ENCODE measurements at places on chromosomes 1 and 21. TPM values are rescaled to one million over a fixed set of nuclear protein-coding genes. Genes with fewer than 3 reads are reported as not detected.

FCRL2 gene
- total RNA-seq = not detected

KANK4 gene
- total RNA-seq = under 0.01 TPM

SMCP gene
- not detected for total RNA-seq

CDC42 gene
- total RNA-seq = 432 TPM

CFHR5 gene
- not detected for total RNA-seq

TTLL7 gene
- 15.3 TPM for total RNA-seq

IGSF21 gene
- not detected for total RNA-seq

APOBEC4 gene
- under 0.01 TPM for total RNA-seq

LCE1F gene
- not detected for total RNA-seq

AKNAD1 gene
- total RNA-seq = not detected

GPATCH3 gene
- total RNA-seq = 10.3 TPM

SPRR2G gene
- not detected for total RNA-seq

CFHR3 gene
- total RNA-seq = not detected

SLC6A9 gene
- total RNA-seq = 18.5 TPM

DTL gene
- 2.9 TPM for total RNA-seq

ETNK2 gene
- total RNA-seq = 0.72 TPM

TRNP1 gene
- 6.5 TPM for total RNA-seq

EXOC8 gene
- total RNA-seq = 16.3 TPM

COL11A1 gene
- total RNA-seq = 158 TPM

RGS8 gene
- total RNA-seq = not detected

WNT4 gene
- not detected for total RNA-seq

OR2T33 gene
- total RNA-seq = not detected

CHAF1B gene
- total RNA-seq = 2.4 TPM

TMCC2 gene
- 2.9 TPM for total RNA-seq

CSF1 gene
- 38.0 TPM for total RNA-seq

TNNT2 gene
- total RNA-seq = not detected

TMEM222 gene
- total RNA-seq = 23.9 TPM

SLC1A7 gene
- total RNA-seq = under 0.01 TPM

KCNK1 gene
- 4.7 TPM for total RNA-seq

SNX7 gene
- total RNA-seq = 78.9 TPM

INKA2 gene
- 3.6 TPM for total RNA-seq

PCSK9 gene
- 6.5 TPM for total RNA-seq

TRIM63 gene
- total RNA-seq = under 0.01 TPM

VHLL gene
- not detected for total RNA-seq

TMCO2 gene
- not detected for total RNA-seq

AADACL3 gene
- total RNA-seq = not detected

HNRNPR gene
- 69.5 TPM for total RNA-seq

Measured in osteoblast (primary cell).